Breast epithelium (tissue), 4 donors: ENCODE measurements at places on chromosomes 5 and 9.

- no peak for DNase-seq
Measured at GRCh38 chr5:126624534-126624933, 23.8 kb downstream of the PHAX start.

DNA sequence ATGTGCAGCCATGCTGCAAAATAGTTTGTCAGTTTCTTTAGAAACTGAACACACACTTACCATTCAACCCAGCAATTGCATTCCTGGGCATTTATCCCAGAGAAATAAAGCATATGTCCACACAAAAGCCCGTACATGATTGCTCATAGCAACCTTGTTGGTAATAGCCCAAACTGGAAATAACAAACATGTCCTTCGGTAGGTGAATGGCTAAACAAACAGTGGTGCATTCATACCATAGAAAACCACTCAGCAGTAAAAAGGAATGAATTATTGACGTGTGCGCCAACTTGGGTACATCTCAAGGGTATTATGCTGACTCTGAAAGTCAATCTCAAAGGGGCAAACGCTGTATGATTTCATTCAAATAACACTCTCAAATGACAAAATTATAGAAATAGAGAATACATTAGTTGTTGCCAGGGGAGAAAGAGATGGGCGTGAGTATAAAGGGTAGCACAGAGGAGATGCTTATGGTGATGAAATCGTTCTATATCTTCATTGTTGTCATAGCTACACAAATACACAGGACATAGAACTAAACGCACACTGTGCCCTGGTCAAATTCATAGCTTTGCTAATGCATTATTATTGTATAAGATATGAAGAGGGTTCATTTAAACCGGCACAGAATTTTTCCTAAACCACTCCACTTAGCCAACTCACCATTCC lies 58.2 kb downstream of the DRD1 start:
- no peak for DNase-seq

DNA sequence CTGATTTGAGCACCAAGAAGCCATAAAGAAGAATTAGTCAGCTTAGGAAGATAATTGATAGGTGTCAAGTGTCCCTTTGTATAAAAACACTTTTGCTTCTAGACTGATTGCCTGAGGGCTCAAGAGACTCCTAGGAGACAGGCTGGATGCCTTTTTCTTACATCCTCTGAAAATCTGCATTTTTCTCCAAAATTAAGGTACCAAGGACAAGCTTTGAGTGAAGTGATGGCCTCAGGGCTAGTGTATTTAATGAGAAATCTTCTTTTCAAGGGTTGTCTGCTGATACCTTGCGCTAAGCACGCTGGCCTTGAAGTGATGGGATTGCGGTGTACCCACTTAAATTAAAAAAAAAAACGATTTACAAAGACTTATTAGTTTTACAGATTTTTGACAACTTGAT lies 304.0 kb downstream of the TLR4 start:
- no peak for DNase-seq

DNA sequence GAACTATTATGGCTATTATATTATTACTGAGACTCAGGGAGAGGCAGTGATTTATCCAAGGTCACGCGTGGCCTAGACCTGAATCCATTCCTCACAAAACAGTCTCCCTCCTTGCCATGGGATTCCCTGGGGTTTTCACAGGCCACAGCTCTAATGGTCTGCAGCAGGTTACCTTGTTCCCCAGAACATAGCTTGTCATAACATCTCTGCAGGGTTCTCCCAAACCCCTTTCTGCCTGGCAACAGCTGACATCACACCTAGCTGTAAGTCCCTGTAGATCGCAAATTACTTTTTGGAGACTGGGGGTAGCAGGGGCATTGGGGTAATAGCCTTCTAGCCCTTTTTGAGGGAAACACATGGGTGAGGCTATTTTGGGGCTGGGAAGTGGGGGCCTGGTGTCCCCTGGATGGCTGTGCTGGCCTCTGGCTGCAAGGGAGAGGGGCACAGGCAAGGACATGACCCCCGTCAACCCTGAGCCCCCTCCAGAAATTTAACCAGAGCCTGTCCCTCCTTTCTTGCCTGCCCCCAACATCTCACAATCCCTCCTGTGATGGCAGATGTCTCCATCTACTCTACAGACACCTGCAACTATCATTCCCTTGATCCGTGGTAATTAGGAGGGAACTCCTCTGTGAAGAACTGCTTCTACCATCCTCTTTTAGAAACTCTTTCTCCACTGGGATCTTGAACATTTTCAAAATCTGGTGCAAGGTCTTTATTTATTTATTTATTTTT lies 1.3 kb downstream of the CD74 start:
- no peak for DNase-seq

- no peak for DNase-seq
Measured at GRCh38 chr5:32714836-32715235, 3.7 kb downstream of the NPR3 start.

GRCh38 chr9:119003882-119004617 lies 365.2 kb downstream of the BRINP1 start:
- no peak for DNase-seq

- no peak for DNase-seq
Measured at GRCh38 chr9:108024604-108025003, 535.0 kb upstream of the KLF4 start.

DNA sequence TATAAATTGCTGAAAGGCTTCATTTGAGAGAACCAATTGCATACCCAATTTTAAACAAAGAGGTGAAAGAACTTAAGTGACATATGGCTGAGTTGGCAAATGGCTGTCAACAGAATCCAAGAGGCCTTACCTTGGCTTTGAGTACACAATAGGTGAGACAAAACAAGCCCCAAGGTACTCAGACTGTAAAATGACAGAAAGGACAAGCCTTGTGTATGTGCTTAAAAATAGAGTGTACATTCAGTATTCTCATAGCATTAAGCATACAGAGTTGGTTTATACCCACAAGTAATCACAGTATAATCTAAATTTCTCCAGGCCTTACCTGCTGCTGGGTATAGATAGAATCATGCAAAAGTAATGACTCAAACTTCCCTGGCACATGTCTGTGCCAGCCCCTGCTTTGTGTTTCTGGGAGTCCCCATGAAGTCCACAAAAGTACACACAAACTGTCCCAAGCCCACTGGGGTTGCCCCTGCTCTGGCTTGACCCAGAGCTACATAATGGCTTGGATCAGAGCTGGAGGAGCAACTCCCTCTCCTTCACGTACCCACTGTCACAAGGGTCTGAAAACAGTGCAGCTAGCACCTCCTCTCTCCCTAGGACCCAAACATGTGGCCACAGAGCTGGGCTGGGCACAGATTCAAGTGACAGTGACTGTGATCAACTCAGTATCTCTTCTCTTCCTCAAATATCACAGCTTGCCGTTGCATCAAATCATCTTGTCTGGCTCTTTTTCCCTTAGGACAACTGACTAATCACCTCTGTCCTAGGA lies 250.8 kb downstream of the ENC1 start:
- DNase-seq = no peak

DNA sequence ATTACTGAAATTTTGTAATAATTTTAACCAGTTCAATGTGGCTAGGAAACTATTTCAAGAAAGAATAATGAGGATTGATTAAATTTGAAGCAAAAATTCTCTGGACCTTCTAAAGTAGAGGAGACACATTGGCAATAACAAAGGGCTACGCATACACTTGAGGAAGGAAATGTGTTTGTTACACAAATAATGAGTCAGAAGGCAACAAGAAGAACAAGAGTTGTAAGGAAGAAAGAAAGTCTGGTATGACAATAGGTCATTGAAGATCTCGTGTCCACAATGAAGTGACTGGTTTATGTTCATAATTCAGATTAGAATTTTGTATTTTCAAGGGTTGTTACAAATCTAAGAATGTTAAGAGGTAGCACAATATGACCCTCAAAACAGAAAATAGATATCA lies 25.8 kb downstream of the ST8SIA4 start:
- DNase-seq = no peak

GRCh38 chr9:69535911-69536310 lies 136.3 kb downstream of the APBA1 start:
- DNase-seq = no peak
